ENCODE measurements at places on chromosomes 6 and 20.
A peak's percentile ranks its signal among the peaks of the same experiment; 100 is the strongest.

DNA sequence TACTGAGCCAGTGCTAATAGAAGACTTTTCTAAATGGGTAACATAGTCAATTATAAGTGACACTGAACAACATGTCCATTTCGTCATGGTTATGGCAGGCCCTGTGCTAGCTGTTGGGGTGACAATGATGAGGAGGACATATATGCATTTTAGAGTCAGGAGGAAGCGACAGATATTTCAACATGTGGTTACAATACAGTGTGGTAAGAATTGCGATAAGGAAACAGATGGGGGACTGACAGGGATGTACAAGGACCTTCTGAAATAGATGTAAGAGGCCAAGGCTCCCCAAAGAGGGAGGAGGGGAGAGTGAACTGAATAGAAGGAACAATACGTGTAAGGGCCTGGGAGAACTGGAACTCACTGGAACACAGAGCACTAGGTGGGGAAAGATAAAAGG lies 11.7 kb downstream of the MMP24 start:
- no peak for DNase-seq

GRCh38 chr6:109304284-109305015 lies 77.8 kb downstream of the CD164 start:
- DNase-seq = no peak

GRCh38 chr6:159067334-159067733 lies 22.5 kb upstream of the TAGAP start:
- DNase-seq = no peak

DNA sequence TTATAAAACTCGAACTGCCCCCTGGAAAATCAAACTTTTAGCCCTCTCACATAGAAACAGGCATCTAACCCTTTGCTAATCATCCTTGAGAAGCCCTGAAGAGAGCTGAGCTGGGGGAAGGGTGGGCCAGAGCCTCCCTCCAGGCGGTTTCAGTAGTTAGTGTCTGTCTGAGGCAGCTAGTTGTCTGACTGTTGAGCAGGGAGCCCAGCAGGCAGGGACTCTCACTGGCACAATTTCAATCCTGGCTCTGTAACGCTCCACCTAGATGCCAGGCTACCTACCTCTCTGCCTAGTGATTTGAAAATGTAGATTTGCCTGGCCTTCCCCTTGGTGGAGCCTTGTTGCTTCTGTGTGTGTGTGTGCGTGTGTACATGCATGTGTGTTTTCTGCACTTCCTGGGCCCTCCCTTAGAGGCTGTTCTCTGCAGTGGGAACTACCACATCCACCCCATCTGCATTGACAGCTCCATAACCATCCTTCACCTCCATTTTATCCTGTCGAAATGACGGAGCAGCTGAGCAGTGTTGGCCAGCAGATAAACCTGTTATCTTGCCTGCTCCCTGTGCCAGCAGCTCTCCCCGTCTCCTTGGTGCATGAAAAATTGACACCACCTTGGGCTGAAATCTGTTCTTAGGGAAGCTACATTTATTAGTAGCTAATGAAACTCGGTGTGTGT lies 69.6 kb upstream of the VSTM2L start:
- DNase-seq = no peak

DNA sequence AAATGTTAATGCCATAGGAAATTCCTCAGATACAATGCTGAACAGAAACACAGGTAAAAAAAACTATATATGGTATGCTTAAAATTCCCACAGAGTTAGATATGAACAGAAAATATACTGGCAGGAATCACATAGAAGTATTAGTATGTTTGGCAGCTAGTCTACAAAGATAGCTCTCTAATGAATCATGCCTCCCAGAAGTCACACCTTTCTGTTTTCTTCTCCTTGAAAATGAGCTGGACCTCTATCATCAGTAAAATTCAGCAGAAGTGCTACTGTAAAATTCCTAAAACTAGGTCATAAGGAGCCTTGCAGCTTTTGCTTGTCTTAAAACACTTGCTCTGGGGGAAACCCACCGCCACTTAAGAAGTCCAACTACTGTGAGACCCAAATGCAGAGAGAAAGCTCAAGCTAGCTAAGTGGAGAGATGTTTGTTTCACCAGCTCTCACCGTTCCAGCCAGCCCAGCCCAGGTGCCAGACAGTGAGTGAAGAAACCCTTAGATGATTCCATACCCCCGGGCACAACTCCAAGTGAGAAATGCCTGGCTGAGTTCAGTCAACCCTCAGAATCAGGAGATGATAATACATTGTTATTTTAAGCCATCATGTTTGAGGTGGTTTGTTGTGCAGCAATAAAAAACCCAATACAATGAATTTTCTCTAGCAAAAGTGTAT lies 43.0 kb downstream of the TSPYL4 start:
- DNase-seq = peak; percentile 73

- no peak for DNase-seq
These were observed 13.0 kb downstream of the PCK1 start for GRCh38 chr20:57573894-57574293.
